Inflammatory macrophage (primary cell): ENCODE measurements at places on chromosomes 1 and 21.

GRCh38 chr1:226627924-226628611, 79.5 kb downstream of the STUM start:
- peak; percentile 87 for DNase-seq

- peak; percentile 37 for DNase-seq
Observed at GRCh38 chr1:181089017-181089675, 646 bp downstream of the IER5 start.

DNA sequence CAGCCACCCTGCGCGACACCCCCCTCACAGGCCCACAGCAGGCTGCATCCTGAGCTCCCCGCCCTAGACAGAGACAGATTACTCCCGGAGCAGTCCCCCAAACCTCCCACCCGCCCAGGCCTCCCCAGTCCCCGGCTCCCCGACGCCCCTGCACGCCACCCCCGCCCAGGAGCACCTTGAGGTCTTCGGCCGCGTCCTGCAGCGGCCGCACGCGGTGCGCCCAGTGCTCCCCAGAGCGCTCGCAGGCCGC, 731 bp downstream of the TRIM11 start:
- no peak for DNase-seq

GRCh38 chr1:68185743-68186142, 46.6 kb downstream of the WLS start:
- no peak for DNase-seq

DNA sequence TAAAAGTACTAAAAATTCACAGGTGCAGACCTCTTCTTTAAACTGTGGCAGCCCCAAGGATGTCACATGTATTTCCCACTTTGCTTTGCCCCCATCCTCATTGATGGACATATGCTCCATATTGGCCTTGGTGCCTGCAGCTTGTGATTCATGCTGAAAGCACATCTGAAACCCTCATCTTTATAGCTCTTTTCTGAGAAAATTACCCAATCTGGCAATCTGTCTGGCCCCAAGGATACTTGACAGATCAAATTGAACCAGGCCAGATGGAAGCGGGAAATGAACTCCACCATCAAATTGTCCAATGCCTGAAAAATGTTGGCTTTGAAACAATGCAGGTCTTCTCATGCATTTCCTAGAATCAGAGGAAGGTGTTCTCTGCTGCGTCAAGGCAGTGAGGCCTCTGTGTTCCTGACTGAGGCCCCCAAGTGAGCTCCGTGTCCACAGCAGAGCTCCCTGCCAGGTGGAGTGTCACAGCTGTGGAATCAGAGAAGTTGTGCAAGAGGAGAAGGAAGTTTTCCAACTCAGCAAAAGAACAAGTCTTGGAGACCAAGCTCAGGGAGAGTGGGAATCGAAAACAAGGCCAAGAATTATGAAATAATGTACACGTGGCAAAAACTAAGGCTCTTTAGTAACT, 323.7 kb downstream of the PLPP3 start:
- peak; percentile 60 for DNase-seq

GRCh38 chr21:33808715-33809367, 106.8 kb downstream of the ATP5PO start:
- DNase-seq = no peak

- no peak for DNase-seq
Observed at GRCh38 chr1:78703806-78704205, 54.2 kb downstream of the IFI44 start.

DNA sequence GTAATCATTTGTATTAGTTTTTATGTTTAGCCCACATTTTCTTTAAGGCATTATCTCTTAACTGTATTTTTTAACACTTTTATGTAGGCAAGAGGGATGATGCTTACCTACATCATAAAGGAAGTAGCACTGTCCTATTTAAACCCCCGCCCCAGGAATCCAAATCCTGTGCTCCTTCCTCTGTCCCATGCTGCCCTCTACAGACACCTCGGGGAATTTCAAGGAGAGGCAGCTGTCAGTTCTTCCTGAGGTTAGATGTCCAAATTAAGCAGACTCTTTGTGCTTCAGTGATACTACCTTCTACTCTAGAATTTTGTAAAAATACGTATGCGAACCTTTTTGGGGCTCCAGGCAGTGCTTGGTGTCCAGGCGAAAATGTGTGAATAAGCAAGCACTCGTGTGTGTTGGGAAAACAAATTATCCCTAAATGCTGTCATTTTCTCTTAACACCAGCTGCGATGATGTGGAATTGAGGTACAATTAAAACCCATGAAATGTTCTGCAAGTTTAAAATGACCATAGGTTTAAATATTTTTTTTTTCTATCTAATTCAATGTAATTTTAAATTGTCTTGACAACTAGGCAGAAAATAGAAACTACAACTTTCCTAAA, 19.2 kb downstream of the CRCT1 start:
- DNase-seq = peak; percentile 54
